ENCODE measurements at places on chromosomes 11 and 22. TPM values are rescaled to one million over a fixed set of nuclear protein-coding genes. Genes with fewer than 3 reads are reported as not detected.

Gene IL18BP
- 1.1 TPM for total RNA-seq

Gene BLID
- 0.22 TPM for total RNA-seq

Gene OR8G1
- not detected for total RNA-seq

DNA sequence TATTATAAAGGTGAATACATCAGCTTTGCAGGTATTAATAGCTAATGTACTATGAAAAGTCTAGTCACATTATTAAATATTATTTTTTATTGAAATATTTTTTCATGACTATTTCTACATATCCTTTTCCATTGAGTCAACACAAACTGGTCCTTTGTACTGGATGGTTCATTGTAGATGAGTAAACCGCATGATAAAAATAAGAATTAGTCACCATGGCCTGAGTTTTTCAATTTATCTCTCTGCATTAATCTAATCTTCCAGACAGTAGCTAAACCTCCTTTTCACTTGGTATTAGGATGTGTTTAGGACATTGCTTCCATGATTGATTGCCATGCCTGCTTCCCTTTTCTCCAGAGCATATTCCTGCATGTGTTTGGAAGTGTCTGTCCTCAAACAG, 439.4 kb upstream of the ARHGAP42 start:
- DNase-seq = no peak

- DNase-seq = no peak
These were observed 60.4 kb downstream of the TEAD1 start for GRCh38 chr11:12734625-12735024.

- no peak for DNase-seq
These were observed 364.9 kb downstream of the SHANK2 start for GRCh38 chr11:70887542-70887827.

DNA sequence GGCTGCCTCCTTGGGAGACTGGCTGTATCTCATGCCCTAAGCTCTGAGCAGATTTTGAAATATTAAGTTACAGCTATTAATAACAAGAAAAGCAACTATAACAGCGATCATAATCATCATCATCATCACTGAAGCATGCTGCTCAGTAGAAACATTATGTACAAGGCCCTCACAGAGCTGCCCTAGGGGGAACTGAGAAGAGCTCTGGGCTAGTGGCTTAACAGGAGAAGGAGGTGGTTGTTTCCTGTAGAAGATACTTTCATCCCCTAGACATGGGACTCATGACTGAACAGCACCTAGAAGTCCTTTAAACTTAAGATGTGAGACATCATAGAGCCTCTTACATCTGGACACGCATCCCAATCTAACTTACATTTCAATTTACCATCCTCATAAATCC, 332.8 kb upstream of the PLET1 start:
- DNase-seq = no peak

DNA sequence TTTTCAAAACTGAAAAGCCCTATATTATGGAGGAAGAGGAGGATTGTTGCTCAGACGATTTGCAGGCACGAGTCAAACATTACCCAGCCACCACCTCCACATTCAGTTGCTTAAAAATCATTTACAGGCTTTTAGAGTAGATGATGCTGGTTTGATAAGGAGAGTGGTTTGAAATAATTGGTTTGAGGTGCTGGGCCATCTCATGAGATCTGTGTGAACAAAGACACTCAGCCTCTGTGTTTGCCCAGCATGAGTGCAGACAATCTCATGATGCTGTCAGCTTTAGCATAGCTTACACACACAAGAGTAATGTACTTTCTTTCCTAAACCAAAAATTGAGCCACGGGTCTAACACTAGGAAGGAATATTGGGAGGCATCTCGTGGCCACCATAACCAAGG, 4.3 kb downstream of the SLC43A3 start:
- DNase-seq = no peak

GRCh38 chr22:36778020-36778419, 2.1 kb upstream of the IFT27 start:
- no peak for DNase-seq

DNA sequence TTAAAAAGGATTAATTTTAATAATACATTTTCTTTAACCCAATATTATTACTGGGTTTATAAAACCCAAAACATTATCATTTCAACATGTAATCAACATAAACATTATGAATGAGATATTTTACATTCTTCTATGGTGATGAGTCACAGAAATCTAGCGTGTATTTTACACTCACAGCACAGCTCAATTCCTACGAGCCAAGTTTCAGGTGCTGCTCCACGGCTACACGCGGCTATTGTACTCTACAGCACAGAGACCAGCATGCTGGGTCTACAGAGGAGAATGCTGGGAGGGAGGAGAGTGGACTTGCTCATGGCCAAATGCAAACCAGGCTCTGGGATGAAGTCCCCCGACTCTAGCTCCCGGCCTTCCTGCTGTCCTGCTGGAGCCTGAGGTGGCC, 72.0 kb upstream of the LMO1 start:
- DNase-seq = no peak

Measured in lung microvascular endothelial cell (primary cell).